ENCODE measurements at places on chromosomes 3 and 15.

DNA sequence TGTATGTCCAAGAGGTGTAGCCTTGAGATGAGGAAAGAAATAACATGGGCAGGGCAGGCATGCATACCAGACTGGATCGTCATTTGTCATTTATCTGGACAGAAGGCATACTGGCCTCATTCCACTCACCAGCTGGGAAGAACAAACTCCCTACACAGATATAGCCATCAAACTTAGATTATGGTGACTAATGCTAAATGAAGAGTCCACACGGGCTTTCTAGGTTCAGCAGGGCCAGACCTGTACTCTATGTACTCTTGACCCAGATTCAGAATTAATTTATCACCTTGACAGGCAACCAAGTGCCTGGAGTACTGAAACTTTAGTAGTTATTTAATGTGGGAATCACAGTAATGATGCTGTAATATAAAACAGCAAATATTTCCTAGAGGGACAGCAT, 164.3 kb upstream of the IL12A start:
- peak; percentile 86 for DNase-seq

GRCh38 chr3:13705051-13705450, 156.1 kb downstream of the FBLN2 start:
- DNase-seq = no peak

DNA sequence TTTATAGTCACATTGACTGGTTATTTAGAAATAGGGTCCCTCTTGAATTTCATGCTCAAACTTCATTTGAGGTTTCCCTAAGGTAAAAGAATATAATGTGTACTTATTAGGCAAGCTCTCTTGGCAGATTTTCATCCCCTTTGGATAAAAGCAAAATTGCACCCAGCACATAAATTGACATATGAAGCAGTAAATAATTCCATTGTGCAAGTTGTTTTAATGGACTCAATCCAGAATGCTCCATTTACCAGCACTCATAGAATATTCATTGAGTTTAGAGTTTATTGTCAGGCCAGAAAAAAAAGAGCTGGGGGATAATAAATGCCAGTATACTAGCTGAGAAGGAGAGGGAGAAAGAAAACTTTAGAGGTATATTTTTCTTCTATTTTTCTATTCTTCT, 136.8 kb downstream of the TPRG1 start:
- DNase-seq = no peak

DNA sequence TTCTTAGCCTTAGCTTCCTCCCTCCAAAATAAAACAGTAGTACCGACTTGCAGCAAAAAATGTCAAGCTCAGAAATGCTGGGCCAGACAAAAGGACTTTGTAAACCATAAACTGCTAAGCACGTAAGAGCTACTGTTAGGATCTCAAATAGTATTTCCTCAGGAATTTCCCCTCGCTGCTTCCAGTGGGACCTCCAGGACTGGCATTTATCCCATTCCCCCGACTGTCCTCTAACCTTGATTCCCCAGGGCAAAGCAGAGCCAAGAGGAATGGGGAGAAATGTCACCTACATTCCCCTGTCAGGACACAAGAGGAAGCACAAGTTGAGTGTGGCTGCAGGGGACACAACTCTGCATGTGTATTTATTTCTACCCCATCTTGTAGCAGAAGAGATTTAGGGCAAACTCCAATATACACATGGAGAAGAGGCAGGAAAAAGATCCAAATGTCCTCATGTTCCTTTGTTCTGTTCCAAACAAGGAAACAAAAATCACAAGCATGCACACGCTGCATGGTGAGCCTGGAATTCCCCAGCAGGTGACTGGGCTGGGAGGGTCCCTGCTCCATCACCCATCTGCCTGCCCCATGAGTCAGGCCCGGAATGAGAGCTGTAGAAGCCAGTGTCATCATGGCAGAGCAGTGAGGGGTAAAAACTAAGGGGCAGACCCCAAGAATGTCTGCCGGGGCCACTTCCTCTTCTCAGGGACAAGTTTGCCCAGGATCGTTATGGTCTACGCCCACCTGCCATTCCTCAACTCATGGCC, 4.2 kb downstream of the STOML1 start:
- DNase-seq = peak; percentile 19

- peak; percentile 96 for DNase-seq
Measured at GRCh38 chr3:61927332-61927731, 366.0 kb downstream of the PTPRG start.
